EL (cell line): ENCODE measurements at places on chromosomes 7 and 10.

DNA sequence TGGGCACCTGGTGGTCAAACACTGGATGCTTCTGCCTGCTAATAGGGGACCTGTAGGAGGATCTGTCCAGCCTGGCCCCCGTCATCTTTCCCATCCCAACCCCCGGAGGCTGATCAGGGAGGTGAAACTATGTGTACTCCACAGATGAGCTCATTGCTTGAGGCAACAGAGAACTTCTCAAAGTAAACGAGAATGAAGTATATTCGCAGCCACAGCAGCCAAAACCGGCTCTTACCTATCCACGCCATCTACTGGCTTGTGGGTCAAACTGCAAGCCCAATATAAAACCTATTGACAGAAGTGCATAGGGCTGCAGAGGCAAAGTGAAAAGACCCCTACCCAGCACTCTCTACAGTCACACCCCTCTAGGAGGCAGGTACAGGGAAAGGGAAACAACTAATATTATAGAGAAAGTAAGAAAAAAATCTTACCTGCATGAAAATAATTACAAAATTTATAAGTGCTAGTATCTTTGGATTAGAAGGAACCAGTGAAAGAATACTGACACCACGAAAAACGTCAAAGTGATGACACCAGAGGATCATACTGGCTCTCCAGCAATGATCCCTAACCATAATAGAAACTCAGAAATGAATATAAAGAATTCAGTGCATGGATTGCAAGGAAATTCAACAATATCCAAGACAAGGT lies 973.5 kb downstream of the ANKRD7 start:
- DNase-seq: peak; percentile 1

DNA sequence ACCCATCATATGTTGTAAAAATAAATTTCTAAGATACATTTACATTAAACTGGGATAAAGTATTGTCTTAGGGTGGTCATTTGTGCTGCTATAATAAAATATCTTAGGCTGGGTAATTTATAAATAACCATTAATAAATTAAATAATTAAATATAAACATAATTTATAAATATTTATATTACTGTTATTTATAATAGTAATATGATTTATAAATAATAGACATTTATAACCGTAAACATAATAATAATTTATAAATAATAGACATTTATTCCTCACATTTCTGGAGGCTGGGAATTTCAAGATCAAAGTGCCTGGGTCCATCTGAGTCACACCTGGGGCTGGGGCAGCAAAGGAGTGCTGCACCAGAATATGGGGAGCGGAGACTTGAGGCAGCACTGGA lies 31.1 kb downstream of the ZWINT start:
- no peak for DNase-seq

- DNase-seq: no peak
Measured at GRCh38 chr7:18684916-18685315, 189.4 kb downstream of the HDAC9 start.

DNA sequence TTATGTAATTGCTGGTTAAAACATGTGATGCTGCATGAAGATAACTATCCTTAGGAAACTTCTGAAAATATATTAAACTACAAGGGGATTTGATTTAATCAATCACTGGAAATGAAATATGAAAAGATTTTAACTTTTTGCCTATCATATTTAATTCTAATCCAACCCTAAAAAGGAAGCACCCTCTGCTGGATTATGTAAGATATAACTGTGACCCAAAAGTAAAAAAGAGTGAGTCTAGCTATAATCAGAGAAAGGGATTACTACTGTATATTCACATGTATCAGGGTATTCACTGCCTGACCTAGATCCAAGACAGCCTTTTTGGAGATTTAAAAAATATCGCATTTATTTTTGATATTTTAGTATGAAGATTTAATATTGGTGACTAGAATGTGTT lies 295.5 kb downstream of the MDFIC start:
- no peak for DNase-seq

GRCh38 chr10:82924711-82925110 lies 1049.7 kb downstream of the NRG3 start:
- no peak for DNase-seq

- no peak for DNase-seq
Measured at GRCh38 chr10:101218351-101219138, 10.7 kb downstream of the LBX1 start.

GRCh38 chr10:125190946-125191345 lies 30.6 kb upstream of the CTBP2 start:
- DNase-seq: no peak

DNA sequence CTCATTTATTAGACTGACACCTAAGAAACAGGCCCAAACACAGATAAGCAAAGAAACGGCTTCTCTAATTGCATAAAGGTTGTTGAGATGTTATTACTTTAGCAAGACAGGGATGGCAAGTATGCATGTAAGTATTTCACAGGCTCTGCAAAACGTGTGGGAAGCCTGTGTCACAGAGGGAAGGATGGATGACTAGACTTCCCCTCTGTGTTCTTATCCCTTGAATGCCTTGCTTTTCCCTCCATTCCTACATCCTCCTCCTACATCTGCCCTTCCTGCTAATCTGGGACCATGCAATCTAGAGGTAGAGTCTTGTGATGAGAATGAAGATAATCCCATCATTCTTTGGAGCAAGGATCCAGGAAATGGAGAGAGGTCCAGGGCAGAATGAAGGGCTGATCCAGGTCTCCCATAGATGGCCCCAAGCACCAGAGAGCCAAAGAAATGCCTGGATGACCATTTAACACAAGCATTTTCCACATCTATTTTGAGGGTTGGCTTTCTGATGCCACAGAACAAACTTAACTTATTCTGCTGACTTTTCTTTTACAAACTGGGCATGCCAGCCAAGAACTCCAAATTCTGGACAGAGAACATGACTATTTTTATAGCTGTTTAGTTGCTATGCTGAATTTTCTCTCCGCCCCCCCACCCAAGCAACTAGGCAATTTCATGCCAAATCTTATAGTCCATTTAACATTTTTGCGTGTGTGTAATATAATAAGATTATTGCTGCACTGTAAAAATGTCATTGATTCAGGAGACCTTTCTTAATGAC lies 48.1 kb downstream of the NRP1 start:
- DNase-seq: no peak

DNA sequence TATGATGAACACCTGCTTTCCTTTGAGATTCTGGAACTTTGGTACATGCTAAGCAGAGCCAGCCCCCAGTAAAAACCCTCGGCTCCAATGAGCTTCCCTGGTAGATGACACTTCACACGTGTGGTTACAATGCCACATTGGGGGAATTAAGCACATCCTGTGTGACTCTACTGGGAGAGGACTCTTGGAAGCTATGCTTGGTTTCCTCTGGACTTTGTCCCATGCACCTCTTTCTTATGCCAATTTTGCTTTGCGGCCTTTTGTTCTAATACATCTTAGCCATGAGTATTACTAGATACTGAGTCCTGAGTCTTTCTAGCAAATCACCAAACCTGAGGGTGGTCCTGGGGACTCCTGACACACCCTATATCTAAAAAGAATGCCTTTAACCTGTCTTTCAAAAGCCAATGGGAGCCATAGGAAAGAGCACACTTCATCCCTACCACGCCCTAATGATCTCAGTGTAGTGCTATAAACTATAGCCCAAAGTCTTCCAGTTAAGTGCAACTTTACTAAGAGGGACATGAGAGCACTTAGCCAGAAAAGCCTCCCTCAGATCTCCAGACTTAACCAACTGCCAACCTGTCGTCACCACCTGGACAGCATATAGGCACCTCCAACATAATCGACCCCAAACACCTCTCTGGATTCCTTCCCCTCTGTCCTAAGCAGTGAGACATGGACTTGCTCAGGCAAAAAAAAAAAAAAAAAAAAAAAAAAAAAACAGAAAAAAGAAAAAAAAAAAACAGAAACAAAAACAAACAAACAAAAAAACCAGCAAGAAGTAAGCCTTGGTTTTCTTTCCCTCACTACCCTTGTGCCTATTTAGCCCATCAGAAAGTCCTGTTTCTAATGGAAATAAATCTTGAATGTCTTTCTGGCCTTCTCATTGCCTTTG lies 37.4 kb downstream of the CCDC6 start:
- no peak for DNase-seq

DNA sequence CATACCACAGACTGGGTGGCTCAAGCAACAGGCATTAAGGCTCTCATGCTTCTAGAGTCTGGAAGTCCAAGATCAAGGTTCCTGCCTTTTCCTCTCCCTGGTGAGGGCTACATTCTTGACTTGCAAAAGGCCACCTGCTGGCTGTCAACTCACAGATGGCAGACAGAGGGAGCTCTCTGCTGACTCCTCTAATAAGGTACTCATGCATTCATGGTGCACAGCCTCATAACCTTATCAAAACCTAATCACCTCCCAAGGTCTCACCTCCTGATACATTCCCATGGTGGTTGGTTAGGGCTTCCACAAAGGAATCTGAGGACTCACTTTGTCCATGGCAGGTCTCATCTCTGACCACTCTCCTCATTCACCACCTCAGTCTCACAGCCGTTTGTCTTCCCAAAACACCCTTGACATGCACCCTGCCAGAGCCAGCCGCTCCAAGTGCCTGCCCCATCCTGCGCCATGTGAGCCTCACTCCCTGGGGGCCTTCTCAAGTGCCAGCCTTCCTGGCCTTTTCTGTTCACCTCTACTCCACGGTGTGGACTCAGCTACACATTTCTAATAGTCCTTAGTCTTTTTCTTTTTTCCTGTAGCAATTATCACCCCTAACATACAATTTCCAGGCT lies 400.3 kb upstream of the ADARB2 start:
- no peak for DNase-seq

- DNase-seq: peak; percentile 91
Measured at GRCh38 chr7:101321491-101322401, at the start of gene IFT22. Gene IFT22 (minus strand): TSS chr7:101321812. CDS start chr7:101321709, 103 bp downstream.

- DNase-seq: no peak
Measured at GRCh38 chr7:44261240-44261639, 60.5 kb downstream of the YKT6 start.

- DNase-seq: peak; percentile 39
Measured at GRCh38 chr10:17644485-17644943, 563 bp downstream of the STAM start.

GRCh38 chr10:13890233-13891127 lies 303.7 kb downstream of the PRPF18 start:
- peak; percentile 48 for DNase-seq

GRCh38 chr10:1206601-1207000 lies 150.4 kb downstream of the WDR37 start:
- DNase-seq: no peak

- DNase-seq: no peak
Measured at GRCh38 chr7:157910446-157910845, 573.6 kb downstream of the DNAJB6 start.

GRCh38 chr7:142299237-142299781 lies 41.5 kb upstream of the PRSS58 start:
- no peak for DNase-seq

- no peak for DNase-seq
Measured at GRCh38 chr10:28411648-28412047, 108.8 kb upstream of the MPP7 start.

DNA sequence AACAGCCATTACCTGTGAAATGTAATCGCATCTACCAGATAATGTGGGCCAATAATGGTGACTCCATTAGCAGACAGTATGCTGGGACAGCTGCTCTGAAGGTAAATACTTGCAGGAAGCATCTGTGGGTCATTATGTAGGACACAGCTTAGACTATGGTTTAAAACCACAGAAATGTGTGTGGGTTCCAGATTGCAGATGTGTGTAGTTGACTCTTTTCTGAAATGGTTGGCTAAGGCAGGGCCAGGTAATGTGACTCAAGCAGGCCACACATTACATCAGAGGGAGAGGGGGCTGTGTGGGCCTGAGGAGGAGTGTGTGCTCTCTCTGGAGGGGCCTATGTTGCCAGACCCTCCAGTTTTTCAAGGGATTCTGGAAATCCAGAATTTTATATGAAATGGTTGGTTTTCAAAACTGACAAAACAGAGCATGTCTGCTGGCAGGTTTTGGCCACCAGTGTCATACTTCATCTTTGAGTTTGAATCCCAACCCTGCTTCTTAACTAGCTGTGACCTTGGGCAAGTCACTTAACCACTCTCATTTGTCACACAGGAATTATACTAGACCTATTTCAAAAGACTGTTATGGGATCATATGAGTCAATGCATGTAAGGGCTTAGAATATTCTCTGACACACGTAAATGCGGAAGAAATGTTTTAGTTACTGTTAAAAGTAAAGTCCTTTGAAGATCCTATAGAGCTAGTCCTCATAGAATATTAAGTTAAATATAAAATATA lies 64.5 kb downstream of the MCMBP start:
- DNase-seq: peak; percentile 70

DNA sequence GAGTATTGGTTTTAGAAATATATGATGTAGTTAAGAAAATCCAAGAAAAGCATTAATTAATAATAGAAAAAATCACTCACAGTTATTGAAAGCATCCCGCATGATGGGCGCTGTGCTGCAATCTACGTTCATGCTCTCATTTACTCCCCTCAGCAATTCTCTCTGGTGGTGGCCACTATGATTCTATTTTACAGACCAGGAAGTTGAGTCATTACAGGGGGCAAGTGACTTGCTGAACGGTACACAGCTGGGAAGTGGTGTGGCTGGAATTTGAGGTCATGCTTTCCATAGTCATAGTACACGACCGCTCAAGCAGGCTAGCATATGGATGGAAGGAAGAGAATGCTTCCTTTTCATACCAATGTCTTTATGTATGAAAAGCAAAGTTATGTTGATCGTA lies 117.4 kb downstream of the TES start:
- DNase-seq: peak; percentile 98

DNA sequence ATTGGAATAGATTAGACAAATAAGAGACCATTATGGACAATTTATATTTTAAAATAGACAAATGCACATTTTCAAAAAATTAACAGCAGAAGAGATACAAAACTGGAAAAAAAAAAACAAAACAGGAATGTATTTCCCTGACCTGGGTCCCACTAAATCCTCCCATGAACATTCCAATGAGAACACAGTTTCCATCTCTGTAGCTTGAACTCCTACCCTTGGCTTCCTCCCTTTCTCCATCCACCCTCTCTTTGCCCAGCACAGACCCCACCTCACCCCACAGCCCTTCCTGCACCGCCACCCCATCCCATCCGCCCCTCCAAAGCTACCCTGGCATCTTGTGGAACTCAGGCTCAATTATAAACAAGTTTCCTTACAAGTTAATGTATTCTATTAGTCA lies 71.2 kb upstream of the MPP7 start:
- DNase-seq: no peak

DNA sequence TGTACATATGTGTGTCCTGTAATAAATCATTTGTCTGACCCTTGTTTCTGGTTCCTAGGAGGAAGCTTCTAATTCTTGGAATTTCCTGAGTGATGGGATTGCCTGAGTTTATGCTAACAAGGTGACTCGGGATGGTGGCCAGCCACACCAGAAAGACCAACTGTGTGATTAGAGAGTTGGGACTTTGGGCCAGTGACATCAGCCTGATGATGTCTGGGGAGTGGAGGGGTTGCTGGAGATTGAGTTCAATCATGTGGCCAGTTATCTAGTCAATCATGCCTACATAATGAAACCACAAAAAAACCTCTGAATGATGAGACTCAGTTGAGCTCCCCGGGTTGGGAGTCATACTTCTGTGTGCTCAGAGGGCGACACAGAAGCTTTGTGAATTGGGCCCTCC lies 23.5 kb upstream of the CARD11 start:
- no peak for DNase-seq
